Fibroblast of villous mesenchyme (primary cell): ENCODE measurements at places on chromosomes 13 and 19. TPM values are rescaled to one million over a fixed set of nuclear protein-coding genes. Genes with fewer than 3 reads are reported as not detected.

- peak; percentile 41 for DNase-seq
Observed at GRCh38 chr13:40983259-40983658, 35.9 kb downstream of the ELF1 start.

GRCh38 chr13:111976474-111977178, 90.3 kb upstream of the SOX1 start:
- no peak for DNase-seq

- DNase-seq = no peak
Observed at GRCh38 chr13:89457977-89458376, 1786.8 kb downstream of the SLITRK5 start.

DNA sequence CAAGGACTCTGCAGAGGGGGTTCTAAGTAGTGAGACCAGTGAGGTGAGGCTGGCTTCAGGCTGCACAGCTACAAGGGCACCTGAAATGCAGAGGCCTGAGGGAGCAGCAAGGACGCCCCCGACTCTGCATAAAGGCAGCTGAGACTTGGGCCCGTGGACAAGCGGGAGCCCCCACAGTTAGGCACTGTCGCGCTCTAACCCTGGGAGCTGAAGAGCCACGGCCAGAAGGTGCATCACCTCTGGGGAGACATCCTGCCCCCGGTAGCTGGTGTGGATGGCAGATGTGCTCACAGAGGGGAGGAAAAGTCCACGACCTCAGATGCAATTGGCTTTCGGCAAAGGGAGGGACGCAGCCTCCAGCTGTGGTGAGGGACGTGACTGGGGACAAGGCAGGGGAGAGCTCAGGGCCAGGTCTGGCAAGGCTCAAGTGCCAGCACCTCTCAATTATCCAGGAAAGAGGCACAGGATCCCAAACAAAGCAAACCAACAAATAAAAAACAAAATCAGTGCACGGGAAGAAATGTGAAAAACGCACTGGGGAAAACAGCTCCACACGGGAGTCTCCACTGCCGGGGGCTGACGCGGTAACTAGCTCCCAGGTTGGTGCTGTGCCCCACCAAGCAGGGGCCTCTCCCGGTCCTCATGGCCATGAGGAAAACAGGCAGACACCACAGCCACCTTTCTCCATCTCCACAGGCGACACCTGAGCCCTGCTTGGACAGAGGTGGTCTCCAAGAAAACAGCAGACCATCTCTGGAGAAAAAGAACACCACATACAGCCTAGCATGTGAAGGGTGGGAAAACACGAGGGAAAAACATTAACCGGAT, 23.0 kb upstream of the PLPP2 start:
- DNase-seq = no peak

DNA sequence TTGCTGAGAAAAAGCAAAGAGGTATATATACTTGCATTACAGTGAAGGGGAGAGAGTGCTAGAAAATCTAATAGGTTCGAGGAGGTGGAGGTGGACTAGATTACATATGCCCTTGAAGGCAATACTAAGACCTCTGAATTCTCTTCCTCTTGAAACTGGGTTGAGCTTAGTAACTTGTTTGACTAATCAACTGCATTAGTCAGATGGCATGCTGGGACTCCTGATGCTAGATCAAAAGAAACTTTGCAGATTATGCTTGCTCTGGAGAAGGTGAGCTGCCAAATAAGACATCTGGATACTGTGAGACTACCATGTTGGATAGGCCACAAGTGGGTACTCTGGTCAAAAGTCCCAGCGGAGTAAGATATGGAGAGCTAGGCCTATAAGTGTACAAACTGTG, 331.3 kb downstream of the KLF5 start:
- DNase-seq = no peak

- peak; percentile 55 for DNase-seq
Observed at GRCh38 chr19:55173714-55174409, 6.2 kb downstream of the SYT5 start.

DNA sequence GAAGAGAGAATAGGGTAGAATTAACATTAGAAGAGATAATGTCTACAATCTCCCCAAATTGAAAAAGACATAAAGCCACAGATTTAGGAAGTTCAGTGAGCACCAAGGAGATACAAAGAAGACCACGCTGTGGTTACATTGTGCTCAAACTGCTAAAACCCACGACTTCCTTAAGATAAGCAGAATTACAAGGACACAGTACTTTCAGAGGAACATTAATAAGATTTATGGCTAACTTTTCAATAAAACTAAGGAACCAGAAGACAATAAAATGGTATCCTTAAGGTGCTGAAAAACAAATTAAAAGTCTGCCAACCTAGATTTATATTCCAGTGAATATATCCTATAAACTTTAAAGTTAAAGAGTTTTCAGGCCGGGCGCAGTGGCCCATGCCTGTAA, 7.4 kb upstream of the IL17D start:
- peak; percentile 23 for DNase-seq

GRCh38 chr13:43787997-43788396, 1.2 kb upstream of the ENOX1 start:
- DNase-seq = peak; percentile 21

GRCh38 chr13:70087247-70087646, 20.4 kb upstream of the ATXN8OS start:
- no peak for DNase-seq

GRCh38 chr13:89925107-89925506, 1422.4 kb upstream of the MIR17HG start:
- no peak for DNase-seq

DNA sequence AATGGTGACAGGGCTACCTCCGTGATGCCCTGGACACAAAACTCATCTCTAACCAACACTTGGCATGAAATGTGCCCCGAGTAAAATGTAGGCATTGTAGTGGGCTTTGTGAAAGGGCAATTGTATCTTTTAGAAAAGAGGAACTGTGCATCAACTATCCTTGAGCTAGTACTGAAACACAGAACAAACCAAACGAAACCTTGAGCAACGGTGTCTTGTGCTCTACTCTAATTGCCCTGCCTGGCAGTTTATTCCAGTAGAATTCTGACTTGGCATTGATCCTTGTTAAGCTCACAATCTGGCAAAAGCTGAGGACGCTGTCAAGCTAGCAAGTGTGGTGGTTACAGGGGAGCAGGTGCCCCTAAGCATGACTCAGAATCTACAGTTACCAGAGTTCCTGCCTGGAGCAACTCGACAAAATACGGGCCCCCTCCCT, 707.1 kb upstream of the SPRY2 start:
- no peak for DNase-seq

GRCh38 chr13:113083402-113084061, 22.1 kb upstream of the F7 start:
- DNase-seq = no peak

GRCh38 chr19:39299404-39299803, 3.2 kb downstream of the IFNL1 start:
- DNase-seq = no peak

GRCh38 chr13:32748305-32748704, 162.1 kb downstream of the PDS5B start:
- DNase-seq = no peak

DNA sequence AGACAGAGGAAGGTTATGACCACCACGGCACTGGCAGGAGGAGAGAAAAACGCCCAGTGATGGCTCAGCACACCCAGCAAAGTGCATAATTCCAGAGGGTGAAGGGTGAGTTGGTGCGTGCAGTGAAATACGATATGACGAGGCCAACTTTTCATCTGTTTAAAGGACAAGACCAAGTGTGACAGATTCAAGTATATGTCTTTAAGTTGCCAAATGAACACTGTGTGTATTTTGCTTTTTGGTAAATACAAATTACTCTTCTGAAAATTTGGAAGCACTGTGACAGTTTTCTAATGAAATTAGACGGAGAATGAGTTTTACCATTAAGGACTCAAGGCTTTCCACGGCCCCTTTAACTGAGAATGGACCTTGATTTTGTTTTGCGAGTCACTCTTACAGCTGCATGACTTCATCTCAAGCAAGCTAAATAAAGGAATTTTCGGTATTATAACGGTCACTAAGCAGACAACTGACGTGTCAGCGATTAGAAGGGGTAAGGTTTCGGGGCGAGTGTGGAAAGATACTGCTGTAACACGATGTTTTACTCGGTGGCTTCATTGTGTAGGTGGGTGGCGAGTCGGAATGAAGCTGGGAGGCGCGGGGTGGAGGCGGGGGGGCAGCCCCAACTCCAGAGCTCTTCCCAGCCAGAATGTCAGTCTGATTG, 22.8 kb downstream of the COL4A2 start:
- peak; percentile 81 for DNase-seq

- no peak for DNase-seq
Observed at GRCh38 chr19:44816301-44816700, 7.4 kb downstream of the BCAM start.

DNA sequence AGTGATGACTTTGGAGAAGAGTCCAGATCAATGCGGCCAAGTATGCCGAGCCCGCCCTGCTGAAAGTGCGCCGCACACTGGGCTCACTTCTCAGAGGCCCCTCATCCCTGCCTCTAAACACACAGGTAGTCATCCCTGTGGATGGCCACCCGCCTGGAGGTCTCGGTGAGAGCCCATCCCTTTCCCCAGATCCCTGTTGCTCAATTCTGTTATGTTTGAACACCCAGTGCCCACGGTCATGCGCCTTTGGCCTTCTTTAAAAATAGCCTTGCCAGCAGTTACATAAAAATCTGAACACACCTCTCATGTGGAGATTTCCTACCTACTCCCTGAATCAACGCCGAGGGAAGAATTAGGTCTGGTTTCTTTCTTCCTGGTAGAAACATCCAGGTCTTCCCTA, 11.9 kb downstream of the ELAVL1 start:
- DNase-seq = no peak

DNA sequence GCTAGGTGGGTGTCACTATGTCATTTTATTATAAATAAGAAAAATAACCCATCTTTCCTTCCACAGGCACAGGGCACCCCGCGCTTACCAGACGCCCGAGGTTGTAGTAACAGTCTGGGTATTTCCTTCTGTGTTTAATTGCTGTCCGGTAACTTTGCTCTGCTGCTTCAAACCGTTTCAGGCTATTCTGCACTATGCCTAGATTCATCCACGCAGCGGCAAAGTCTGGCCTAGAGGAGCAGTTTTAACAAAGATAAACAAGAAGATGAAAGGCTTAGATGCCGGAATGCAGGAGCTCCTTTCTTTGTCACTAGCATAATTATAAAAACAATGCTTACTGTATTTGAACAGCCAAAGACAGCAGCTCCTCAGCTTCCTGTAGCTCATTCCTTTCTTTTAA, 36.9 kb upstream of the GGACT start:
- DNase-seq = no peak

- no peak for DNase-seq
Observed at GRCh38 chr19:33395561-33396550, 22.3 kb downstream of the CEBPG start.

GRCh38 chr19:2455851-2456570, 748 bp downstream of the LMNB2 start:
- DNase-seq = no peak

DNA sequence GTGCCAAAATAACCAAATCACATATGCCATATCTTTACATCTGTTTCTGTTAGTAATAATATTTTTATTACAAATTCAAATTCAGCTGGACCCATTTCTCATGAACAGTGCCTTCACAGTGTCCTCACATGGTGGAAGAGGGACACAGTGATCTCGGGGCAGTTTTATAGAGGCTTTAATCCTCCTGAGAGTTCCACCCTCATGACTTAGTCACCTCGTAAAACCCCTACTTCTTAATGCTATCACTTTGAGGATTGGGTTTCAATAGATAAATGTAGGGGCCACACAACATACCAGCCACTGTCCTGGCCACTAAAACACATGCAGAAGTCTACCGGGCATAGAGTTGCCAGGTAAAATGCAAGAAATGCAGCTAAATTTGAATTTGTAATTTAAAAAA, 201.5 kb downstream of the MYO16 start:
- DNase-seq = peak; percentile 59

DNA sequence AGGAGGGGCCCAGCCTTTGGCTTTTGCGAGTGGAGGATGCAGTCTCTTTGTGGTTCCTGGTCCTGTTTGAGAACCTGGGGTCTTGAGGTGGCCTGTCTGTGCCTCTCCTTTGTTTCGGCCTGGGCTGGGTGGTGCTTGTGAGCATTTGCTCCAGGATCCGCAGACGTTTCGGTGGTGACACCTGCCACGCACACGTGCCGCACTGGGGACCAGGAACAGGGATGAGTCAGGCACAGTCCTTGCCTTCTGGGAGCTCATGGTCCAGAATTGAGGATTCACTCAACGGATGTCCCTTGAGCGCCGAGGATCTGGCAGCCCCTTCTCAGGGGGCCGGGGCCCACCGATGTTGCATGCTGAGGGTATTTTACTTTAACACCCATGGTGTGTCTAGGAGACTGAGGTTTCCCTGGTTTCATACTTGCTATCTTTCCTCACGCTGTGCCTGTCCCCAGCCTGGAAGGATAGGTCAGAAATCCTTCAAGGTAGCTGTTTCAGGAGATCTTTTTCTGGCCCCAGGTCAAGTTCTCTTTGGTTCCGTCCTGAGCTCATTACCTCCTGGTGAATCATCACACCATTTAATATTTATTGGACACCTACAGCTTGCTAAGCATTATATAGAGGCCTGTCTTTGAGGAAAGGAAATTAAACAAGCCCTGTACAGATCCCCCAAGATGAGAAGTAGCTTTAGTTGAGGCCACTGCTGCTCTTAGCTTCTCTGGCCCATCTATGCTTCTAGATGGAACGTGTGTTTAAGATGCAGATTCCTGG, 5.1 kb downstream of the HDGFL2 start:
- no peak for DNase-seq

- DNase-seq = no peak
Observed at GRCh38 chr19:31337008-31337914, 12.0 kb downstream of the TSHZ3 start.

- no peak for DNase-seq
Observed at GRCh38 chr13:20403826-20404225, 121.8 kb downstream of the CRYL1 start.

VAV1 gene
- not detected in 2 replicates for total RNA-seq

CDX2 gene
- not detected in 2 replicates for total RNA-seq

SULT2A1 gene
- total RNA-seq = not detected in 2 replicates

SUGT1 gene
- 36.4 and 47.1 TPM in 2 replicates for total RNA-seq

CPB2 gene
- total RNA-seq = not detected in 2 replicates

CEACAM7 gene
- total RNA-seq = not detected in 2 replicates

ZNF154 gene
- total RNA-seq = 1.3 and 1.7 TPM in 2 replicates

APLP1 gene
- total RNA-seq = 3.5 and 4.2 TPM in 2 replicates

ZNF700 gene
- total RNA-seq = 6.9 and 7.7 TPM in 2 replicates

DLL3 gene
- total RNA-seq = under 0.01 and 0.43 TPM in 2 replicates

ZNF681 gene
- total RNA-seq = 0.32 and 0.43 TPM in 2 replicates

NCAN gene
- total RNA-seq = under 0.01 TPM in 1 of 2 replicates, not detected in the other
